ENCODE measurements at places on chromosomes 11 and 22.
A peak's percentile ranks its signal among the peaks of the same experiment; 100 is the strongest.

GRCh38 chr11:2554338-2555207 lies 109.8 kb downstream of the KCNQ1 start:
- DNase-seq: no peak

DNA sequence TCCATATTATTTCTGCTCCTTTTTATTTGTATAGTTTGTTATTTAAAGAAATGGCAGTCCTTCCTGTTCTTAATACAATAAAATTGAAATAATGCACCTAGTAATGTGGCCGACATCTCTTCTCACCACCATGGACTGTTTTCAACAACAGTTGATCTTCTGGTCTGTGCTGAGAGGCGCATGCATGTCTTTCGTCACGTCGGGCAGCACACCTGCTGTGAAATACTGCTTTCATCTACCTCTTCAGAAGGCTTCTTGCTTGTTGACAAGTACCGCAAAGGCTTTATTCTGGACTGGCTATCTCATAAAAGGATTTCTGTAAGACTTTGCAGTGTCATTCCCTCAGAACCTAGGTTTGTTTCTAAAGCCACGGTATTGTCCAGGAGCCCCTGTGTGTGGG lies 13.9 kb upstream of the MYO18B start:
- DNase-seq: no peak

GRCh38 chr11:103800406-103801114 lies 235.9 kb upstream of the DDI1 start:
- no peak for DNase-seq

GRCh38 chr22:29766632-29767170 lies at the start of gene ZMAT5:
Gene ZMAT5, minus strand, starts transcription at chr22:29767007. Its CDS starts 18,463 bp downstream, at chr22:29748544.
- peak; percentile 74 for DNase-seq

GRCh38 chr22:42676059-42676607 lies 26.9 kb upstream of the CYB5R3 start:
- DNase-seq: no peak

GRCh38 chr22:31347251-31348008 lies 1.3 kb upstream of the PATZ1 start:
- no peak for DNase-seq

GRCh38 chr11:104061853-104062521 lies 25.5 kb downstream of the DDI1 start:
- DNase-seq: no peak

GRCh38 chr11:133887692-133888332 lies 42.5 kb upstream of the SPATA19 start:
- no peak for DNase-seq

- no peak for DNase-seq
Observed at GRCh38 chr11:5007561-5007960, 12.9 kb downstream of the OR51L1 start.

GRCh38 chr11:16896729-16897469 lies 117.3 kb downstream of the PLEKHA7 start:
- DNase-seq: no peak

GRCh38 chr22:30306627-30307011 lies 17.3 kb upstream of the CASTOR1 start:
- no peak for DNase-seq

- no peak for DNase-seq
Observed at GRCh38 chr11:66745356-66746235, 16.6 kb upstream of the SPTBN2 start.

All from AG04449 (cell line).